ENCODE measurements at places on chromosomes 11 and 22.

DNA sequence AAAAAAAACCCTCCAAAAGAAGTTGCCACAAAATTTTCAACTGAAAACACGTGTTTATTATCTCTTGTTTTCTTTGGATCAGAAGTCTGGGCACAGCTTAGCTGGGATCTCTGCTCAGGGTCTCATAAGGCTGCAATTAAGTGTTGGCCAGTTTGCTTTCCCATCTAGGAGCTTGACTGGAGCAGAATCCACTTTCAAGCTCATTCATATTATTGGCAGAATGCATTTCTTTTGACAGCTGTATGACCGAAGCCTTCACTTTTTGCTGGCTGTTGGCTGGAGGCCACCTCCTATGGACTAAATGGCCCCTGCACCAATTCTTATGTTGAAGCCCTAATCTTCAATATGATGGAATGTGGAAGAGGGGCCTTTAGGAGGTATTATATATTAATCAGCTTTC, 139.6 kb downstream of the DDX10 start:
- no peak for DNase-seq

- DNase-seq, result no peak
Observed at GRCh38 chr11:995044-995751, 41.3 kb downstream of the MUC6 start.

DNA sequence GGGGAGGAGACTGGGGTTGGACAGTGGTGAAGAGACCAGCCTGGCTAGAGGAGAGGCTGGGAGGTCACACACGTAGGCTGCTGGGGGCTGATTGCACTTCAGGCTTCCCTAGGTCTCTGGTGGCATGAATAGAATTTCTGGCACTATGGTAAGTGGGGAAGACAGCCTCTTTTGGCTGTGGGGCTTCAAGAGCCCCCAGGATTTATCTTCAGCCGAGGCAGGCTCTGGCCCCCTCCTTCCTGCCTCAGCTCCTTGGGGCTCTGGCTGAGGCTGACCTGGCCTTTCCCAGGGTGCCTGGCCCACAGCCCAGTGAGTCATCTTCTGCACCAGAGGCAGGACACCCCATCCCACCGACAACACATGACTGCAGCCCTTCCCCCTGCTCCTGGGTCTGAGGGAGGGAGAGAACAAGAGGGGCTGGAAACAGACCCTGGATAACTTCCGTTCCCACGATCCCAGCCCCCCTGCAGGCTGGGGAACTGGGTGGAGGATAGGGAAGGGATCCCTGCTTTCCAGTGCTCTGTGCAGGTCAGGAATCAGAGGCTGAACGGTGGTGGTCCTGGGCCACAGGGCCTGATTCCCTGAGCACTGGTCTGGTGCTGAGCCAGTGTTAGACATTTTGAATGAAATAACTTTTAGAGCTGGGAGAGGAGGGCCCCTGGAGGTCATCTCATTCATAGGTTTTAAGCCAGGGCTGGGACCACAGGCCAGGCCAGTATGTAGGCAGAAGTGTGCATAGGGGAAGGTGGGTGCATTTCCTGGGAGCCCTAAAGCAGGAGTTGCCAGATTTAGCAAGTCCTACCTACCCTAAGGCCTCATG, 26.5 kb downstream of the ARHGEF17 start:
- DNase-seq, result peak; percentile 74

- DNase-seq, result no peak
Observed at GRCh38 chr11:26229257-26229656, 102.7 kb upstream of the ANO3 start.

- DNase-seq, result no peak
Observed at GRCh38 chr11:61008971-61009370, 37.5 kb downstream of the CD6 start.

DNA sequence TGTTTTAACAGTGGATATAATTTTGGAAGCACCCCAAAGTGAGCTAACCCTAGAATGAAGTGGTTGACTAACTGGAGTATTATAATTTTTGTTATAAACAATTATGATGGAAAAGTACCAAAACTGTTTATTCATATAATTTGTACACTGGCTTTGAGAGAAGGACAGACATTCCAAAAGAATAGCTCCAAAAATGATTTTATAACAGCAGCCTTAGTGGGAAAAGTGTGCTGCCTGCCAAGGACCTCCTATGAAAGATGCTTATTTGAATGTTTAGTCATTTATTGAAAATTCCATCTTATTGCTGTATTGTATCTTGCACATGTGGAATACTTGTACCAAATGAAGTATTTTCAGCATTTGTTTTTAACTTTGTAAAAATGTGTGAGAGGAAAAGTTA, 169.8 kb downstream of the GUCY1A2 start:
- DNase-seq, result no peak

GRCh38 chr11:86660088-86660487, 12.3 kb downstream of the ME3 start:
- no peak for DNase-seq

GRCh38 chr11:12245091-12245490, 132.3 kb upstream of the PARVA start:
- DNase-seq, result no peak

DNA sequence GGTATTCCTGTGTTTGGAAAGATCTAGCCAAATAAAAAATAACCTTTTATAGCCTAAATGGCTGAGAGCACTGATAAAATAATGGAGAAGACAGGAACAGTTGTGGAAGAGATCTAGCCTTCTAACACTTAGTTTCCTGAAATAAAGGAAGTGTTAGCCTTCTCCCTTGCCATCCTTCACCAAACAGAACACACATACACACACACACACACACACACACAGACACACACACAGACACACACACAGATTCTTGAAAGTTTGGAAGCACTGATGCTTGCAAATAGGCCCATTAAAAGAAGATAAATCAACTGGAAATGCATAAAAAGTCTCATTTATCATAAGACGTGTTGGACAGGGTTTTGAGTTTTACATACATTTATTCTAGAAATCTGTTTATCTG, 37.5 kb downstream of the KIRREL3 start:
- DNase-seq, result no peak

DNA sequence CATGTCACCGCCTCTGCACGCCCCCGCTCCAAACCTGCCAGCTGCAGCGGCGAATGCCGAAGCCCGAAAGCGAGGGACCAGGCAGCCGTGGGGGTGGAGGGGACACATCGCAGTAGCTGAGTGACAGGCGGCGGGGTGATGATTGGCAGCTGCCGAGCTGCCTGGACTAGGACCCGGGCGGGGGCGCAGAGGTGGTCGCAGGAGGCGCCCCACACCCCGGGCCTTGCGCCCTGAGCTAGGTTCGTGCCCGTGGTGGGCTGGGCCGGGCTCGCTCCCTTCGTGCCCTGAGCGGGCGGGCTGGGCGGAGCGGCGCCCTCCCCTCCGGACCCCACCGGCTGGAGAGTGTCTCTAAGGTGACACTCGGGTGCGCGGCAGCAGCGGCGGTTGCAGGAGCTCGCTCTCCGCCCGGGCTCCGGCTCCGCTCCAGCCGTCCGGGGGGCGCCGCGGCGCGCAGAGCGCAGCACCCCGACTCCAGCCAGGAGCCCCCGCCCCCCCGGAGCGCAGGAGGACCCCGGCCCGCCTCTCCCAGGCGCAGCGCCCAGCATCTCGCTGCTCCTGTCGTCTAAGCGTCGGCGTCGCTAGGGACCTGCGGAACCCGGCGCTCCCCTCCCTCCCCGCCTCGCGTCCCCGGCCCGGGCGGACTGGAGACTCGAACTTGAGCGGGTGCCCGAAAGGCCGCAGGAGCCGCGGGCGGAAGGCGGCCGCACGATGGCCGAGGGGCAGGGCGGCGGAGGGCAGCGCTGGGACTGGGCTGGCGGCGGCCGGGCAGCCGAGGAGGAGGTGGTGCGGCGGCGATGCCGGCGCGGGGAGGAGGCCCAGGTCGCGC, 14.5 kb upstream of the DGKZ start:
- DNase-seq, result no peak

DNA sequence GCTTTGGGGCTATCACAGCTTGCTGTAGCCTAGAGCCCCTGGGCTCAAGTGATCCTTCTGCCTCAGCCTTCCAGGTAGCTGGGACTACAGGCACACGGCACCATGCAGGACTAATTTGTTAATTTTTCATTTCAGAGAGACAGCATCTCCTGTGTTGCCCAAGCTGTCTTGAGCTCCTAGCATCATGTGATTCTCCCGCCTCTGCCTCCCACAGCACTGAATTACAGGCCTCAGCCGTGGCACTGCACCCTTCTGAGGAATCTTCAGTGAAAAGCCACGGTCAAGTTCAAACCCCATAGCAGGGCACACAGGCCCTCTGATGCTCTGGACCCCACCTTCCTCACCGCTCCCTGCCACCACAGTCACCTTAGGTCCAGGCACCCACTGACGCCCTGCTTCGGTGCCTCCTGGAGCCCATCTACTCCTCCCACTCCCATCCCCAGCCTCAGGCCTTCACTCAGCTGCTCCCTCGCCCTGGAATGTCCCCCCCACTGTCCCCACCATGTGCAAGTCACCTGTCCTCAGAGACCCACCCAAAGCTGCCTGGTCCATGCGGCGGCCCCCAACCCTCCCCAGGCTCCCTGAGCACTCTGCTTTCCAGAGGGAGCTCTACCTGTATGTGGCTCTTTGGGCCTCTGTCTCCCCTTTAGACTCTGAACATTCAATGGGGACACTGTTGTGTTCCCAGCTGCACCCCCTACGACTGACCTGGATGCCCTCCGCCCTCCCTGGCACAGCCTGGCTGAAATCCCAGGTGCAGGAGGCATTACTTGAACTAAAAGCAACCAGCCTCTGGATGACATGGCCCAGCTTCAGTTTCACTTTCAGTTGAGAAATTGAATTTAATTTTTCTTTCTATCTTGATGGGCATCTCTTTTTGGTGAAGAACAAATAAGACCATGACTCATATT, 1.6 kb downstream of the APOL2 start:
- peak; percentile 39 for DNase-seq

DNA sequence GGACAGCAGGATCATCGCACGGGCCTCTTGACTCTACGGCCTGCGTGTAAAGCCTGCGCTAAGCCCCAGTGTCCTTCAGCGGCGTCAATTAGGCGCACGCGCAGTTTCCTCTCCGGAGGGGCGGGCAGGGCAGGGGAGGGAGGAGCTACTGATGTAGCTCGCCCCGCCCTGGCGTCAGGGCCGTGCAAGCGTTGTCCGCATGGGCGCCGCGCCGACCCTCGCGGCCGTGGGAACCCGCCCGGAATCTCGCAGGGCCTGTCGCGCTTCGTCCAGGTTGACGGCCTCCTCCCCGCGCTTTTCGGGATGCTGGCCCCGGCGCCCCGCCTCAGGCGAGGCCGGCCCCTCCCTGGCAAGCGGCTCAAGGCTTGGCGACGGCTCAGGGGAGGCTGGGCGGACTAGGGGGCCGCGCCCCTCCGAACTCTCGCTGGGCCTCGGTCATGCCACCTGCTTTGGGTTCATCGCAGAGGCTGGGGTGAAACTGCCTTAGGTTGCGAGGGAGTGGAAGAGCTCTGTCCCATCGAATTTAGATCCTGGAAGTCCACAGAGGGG, 61.1 kb downstream of the ST3GAL4 start:
- DNase-seq, result peak; percentile 92

- DNase-seq, result no peak
Observed at GRCh38 chr11:44005063-44005701, 42.6 kb upstream of the ACCSL start.

- no peak for DNase-seq
Observed at GRCh38 chr11:17471501-17471900, 5.1 kb downstream of the ABCC8 start.

GRCh38 chr22:28792491-28793383, 7.6 kb downstream of the XBP1 start:
- DNase-seq, result no peak

GRCh38 chr11:75069473-75069872, 27.2 kb downstream of the OR2AT4 start:
- no peak for DNase-seq

- DNase-seq, result no peak
Observed at GRCh38 chr11:107733518-107733917, 21.7 kb upstream of the SLN start.

DNA sequence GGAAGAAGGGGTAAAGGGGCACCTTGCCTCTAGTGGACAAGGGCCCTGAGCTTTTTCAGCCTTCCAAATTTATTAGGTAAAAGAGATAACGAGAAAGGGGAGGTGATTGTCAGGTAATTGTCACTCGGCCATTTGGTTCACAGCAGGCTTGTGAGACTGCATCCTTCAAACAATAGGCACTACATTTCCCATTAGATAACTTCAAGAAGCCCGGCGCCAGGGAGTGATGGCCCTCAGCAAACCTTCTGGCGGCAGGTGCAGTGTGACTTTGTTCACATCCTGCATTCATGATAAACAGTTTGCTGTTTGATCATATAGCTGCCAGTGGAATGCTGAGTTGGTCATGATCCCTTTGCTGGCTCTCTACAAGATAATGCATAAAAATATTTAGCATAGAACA, 185.1 kb downstream of the CWF19L2 start:
- DNase-seq, result no peak

DNA sequence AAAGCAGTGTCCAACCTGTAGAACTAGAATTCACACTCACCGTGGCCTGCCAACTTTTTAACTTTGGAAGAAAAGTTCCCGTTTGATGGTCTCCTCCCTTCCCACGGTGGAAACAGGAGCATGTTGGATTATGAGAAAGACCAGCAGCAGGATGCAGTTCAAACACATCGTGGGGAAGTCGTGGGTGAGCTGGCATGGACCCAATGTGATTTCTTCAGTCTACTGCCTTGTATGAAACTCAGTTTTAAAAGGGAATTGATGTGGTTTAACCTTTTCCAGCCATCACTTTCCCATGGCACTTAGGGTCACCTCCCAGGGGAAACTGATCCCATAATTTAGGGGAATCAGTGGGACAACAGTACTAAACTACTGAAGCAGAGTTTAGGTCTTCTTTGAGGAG, 318.3 kb downstream of the CADM1 start:
- no peak for DNase-seq

GRCh38 chr22:45270095-45271020, 14.4 kb upstream of the UPK3A start:
- DNase-seq, result peak; percentile 84

DNA sequence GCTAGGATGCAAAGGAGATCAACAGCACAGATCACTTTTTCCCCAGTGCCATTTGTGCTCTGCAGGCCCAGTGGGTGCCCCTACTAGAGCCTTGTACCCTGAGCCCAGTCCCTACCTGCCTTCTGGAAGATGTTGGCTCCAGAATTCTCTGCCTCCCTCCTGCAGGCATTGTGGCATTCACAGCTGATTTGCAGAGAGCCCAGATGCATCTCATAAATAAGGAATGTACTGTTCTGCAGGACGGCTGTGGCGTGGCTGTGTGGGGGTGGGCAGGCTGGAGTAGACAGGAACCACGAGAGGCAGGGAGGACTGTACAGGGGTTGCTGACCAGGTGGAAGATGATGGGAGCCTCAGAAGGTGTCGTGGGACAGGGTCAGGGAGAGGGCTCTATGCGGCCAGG, 11.2 kb upstream of the MIAT start:
- no peak for DNase-seq
